ENCODE measurements at places on chromosomes 5 and 9.

DNA sequence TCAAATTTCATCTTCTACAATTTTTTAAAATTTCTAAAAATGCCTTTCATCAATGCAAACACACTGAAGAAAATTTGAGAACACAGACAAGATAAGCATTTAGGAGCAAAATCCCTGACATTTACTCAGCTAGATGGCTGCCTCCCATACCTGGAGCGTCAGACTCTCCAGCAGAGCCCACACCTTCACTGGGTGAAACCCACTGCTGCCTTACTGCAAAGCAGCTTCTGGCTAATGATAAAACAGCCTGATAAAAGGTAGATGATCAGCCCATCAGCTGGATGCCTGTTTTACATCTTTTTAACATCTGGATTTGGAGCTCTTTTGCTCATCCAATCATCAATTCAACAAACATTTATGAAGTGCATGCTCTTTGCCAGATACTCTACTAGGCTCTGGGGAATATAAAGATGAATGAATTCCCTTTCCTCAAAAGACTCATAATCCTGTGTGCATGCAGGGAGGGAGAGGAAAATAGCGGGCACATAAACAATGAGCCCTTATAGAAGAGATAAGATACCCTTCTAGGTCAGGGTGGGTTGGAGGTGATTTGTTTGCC, 271.2 kb downstream of the SAXO1 start:
- DNase-seq = no peak

DNA sequence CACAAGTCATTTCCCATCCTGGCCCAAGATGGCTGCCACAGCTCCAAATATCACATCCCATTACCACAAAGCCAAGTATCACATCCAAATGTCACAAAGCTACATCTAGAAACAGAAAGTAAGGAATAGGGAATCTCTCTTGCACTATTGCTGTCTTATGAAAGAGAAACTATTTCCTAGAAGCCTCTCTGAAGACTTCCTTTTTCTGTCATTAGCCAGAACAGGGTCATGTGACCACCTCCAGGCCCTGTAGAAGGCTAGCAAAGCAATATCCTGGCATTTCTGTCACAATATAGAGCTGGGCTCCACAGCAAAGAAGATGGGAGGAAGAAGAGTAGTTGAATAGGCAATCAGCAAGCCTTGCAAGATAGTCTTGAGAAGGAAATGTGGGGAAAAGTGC, 99.2 kb downstream of the SH3TC2 start:
- DNase-seq = no peak

DNA sequence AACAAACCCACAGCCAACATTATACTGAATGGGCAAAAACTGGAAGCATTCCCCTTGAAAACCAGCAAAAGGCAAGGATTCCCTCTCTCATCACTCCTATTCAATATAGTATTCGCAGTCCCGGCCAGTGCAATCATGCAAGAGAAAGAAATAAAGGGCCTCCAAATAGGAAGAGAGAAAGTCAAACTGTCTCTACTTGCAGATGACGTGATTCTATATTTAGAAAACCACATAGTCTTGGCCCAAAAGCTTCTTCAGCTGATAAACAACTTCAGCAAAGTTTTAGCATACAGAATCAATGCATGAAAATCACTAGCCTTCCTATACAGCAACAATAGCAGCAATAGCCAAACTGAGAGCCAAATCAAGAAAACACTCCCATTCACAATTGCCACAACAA, 333.7 kb upstream of the EDIL3 start:
- DNase-seq = no peak

DNA sequence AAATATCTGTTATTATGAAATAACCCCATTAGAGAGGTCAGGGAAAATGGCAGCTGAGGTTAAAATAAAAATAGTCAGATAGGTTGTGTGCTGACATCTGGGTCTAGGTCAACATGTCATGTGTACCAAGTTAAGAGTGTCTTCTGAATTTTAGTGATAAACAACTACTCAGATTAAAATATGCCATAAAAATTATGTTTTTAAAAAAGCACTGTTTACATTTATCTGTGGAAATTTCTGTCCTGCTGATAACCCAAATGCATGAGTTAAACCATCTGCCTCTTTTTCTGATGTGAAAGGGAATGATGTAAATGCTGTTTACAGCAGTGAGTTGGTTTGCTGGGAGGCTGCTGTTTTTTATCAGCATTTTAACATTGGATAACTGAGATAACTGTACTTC, 361.2 kb upstream of the TARS1 start:
- DNase-seq = no peak

GRCh38 chr5:24742334-24742733, 97.6 kb upstream of the CDH10 start:
- no peak for DNase-seq

GRCh38 chr9:81595887-81596543, 93.3 kb downstream of the TLE1 start:
- no peak for DNase-seq

DNA sequence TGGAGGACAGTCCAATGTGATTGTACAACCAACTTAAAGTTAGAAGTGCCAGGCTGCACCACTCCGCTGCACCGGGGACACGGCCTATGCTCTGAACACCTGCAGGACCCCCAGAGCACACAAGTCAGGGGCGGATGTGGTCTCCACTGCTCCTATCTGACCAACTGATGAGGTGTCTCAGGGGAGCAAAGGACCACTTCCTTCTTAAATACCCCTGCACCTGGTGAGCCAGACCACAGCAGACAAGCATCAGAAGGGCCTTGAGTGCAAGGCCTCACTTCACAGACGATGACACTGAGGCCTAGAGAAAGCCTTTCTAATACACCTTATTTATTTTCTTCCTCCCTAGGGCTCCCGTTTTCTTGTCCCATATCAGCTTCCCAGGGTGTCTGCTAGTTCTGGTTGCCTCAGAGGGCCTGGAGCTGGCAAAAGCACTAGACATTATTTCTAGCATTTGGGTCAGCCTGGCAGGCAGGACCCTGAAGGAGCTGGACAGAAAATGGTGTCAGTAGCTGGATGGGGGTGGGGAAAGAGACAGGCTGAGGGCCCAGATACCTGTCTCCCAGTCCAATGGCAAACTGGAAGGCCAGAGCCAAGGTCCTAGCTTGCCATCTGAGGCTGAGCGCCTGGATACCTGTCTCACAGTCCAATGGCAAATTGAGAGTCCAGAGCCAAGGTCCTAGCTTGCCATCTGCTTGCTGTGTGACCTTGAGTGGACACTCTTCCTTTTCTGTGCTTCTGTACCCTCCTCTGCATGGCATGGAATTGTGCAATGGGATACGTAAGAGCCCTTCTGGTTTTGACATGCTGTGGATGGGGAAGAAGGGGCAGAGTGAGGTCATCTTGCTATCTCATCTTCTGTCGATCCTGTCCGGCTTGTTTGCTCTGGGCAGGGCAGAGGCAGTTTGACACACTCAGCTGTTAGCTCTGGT, 9.0 kb downstream of the CCDC69 start:
- DNase-seq = no peak

DNA sequence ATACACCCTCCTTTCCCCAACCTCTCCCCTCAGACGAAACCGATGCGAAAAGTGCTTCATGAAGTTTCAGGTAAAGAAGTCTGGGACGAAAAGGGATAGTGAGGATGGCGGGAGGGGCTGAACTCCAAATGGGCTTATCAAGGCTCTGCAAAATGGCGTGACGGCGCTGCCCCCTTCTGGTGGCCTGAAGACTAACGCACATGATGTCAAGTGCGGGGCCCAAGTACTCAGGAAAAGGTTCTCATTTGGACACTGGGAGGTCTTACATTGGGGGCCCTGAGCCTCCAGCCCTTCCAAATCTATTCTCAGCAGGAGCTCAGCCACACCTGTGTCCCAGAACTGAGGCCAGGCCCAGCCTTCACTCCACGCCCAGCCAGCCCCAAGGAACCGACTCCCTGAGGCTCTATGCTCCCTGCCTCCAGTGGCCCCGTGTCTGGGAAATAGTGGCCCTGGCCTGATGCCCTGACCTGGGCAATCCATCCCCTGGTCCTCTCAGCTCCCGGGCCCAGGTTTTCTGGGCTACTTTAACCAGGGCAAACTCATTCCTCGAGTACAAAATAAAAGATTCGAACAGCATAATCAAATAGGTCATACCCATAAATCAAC, 119.9 kb downstream of the KCNIP1 start:
- no peak for DNase-seq

- DNase-seq = no peak
These were observed 338.2 kb upstream of the TLE4 start for GRCh38 chr9:79233542-79233941.

DNA sequence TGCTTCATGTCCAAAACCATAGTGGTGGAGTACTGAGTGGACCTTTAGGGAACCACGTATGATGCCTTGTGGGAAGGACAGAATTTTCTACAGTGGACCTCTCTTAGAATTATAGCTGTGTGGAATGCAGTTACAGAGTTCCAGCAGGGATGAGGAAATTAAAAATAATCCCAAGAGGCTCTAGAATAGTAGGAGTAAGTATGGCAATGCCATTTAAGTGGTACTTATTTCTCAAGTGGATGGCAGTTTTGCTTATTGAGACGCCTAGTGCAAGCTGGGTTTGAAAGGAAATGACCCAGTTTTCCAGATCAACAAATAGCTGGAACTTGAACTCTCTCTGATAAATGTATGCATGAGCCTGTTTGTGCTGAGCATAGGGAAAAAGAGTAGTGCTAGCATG, 431.6 kb downstream of the PRR16 start:
- DNase-seq = no peak

All from DMS79 (cell line).